ENCODE measurements at places on chromosomes 11 and 22. TPM values are rescaled to one million over a fixed set of nuclear protein-coding genes. Genes with fewer than 3 reads are reported as not detected.

- no peak for DNase-seq
Measured at GRCh38 chr22:49677495-49677889, 150.2 kb downstream of the BRD1 start.

GRCh38 chr22:42078469-42079318 is 806 bp upstream of the SMDT1 start:
- peak; percentile 49 for DNase-seq

GRCh38 chr11:113894421-113894996 is 10.1 kb upstream of the HTR3B start:
- no peak for DNase-seq

GRCh38 chr11:128026596-128026995 is 560.8 kb downstream of the ETS1 start:
- no peak for DNase-seq

DNA sequence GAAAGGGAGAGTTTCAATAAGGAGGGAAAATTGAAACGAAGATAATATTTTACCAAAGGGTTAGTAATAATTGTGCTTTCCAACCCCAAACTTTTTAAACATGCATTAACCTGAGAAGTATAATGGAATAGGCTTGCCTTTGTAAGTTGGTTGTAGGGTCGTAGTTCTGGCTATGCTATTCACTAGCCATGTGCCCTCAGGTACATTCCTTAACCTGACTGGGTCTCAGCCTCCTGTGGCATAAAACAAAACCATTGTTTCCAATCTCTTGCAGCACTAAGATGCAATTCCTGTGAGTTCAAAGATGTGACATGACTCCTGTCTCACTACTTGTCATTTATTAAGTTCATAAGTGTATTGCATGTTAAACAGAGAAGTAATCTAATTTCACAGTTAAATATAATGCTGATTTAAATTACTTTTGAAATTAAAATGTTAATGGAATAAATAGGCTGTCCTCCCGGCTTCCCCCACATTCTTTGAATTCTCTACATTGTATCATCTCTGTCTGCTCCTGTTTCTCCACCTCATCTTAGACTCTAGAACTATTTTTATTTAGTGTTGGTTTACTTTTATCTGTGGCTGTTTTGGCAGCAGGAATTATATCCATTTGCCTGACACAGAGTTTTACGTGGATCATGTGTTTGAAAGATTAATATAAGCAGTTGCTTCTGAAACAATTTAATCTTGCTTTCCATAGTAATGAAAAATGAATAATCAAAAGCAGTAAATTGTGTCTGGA is 216.3 kb downstream of the FAT3 start:
- no peak for DNase-seq

DNA sequence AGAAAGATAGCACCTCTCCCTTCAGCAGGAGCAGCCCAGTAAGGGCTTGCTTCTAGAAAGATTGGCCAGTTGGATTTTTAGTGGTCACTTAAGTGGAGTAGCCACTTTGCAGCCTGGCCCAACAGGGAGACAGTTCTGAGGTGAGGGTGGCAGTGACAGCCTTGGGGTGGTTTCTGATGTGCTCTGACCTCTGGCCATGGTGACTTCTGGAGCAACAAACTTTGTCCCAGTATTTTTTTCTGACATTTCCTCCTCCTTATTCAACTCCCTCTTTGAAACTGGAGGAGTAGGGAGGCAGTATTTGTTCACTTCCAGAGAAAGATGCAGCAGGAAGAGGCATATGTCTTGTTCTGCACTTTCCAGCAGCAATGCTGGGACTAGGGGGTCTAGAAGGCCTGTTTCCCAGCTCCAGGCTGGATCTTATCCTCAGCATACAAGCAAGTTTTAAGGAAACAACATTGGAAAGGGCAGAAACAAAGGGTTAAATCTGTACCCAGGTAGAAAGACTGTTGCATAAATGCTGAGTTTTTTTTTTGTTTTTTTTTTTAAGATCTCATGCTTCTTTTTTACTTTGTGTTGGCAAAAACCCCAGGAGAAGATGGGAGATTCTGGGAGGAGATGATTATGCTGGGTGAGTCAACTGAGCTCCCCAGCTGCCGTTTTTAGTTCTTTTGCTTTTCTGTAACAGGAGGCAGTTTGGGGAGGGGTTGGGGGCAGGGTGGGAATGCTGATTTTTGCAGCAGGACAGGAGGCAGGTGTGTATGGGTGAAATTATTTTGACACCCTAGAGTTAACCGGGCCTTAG is 37.2 kb downstream of the RCOR2 start:
- no peak for DNase-seq

GRCh38 chr11:47523490-47524225 is 29.3 kb downstream of the CELF1 start:
- peak; percentile 69 for DNase-seq

- DNase-seq: peak; percentile 14
Measured at GRCh38 chr11:13701506-13701905, 33.0 kb downstream of the FAR1 start.

- DNase-seq: no peak
Measured at GRCh38 chr11:57560146-57560545, 7.3 kb downstream of the UBE2L6 start.

Gene NCAPH2
- 80.3 TPM for total RNA-seq

- no peak for DNase-seq
Measured at GRCh38 chr11:32139896-32140520, 49.1 kb downstream of the RCN1 start.

Gene NEU3
- total RNA-seq: 6.5 TPM

Gene IGSF9B
- 0.74 TPM for total RNA-seq

DNA sequence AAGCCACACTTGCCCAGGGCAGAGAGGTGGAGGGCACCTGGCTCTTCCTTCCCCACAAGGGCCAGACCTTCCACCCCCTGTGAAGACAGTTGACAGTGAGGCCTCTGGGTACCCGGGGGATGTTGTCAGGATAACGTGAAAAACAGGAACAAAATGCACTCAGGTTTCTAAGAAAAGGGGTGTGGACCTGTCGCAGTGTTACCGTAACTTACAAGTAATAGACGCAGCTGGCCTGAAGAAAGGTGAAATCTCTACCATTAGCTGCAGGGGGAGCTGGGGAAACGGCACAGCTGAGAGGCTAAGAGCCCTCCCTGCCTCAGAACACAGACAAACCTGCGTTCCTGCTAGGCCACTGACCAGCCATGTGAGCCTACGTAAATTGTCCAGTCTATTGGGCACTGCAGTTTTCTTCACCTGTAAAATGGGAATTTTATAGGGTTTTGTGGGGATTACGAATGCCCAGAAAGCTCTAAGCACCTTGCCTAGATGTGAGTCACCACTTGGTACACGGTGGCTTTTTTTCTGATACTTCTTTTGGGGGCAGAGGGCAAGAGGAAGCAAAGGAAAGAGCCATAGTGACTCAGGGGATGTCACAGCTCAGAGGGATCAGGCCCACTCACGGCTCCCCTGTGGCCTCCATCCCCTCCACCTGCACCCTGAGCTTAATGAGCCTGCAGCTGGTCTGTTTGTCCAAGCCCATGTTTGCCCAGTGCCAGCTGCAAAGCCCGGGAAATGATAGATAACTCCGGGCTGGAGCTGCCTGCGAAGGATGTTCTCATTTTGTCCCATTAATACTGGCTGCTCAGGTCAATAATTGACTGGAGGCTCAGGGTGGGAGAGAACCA is 18.4 kb upstream of the CABP7 start:
- DNase-seq: peak; percentile 46

DNA sequence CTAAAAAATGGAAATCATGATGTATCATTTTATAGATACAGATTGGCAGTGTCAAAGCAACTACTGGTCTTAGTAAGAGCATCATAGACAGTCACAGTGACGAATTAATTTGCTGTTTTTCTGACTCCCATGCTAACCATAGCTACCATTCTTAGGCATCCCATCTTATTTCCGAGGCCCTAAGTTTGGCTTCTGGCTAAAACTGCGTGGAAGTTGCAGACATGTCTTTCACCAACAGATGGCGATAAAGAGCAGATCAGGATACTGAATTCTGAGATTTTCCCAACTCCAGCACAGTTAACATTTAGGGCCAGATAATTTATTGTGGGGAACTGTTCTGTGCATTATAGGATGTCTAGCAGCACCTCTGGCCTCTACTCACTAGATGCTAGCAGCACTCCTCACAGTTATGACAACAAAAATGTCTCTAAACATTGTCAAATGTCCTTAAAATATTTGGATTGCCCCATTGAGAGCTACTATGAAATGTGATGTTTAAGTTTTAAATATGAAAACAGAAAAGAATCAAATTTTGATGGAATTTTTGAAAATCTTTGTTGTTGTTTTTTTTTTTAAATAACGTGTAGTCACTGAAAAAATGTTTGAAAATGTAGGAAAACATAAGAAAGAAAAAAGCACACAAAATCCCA is 16.3 kb downstream of the OR2AG2 start:
- DNase-seq: peak; percentile 49

- no peak for DNase-seq
Measured at GRCh38 chr11:8584082-8584481, 9.9 kb downstream of the STK33 start.

Gene C22orf31
- total RNA-seq: not detected

Gene WNT11
- 21.6 TPM for total RNA-seq

DNA sequence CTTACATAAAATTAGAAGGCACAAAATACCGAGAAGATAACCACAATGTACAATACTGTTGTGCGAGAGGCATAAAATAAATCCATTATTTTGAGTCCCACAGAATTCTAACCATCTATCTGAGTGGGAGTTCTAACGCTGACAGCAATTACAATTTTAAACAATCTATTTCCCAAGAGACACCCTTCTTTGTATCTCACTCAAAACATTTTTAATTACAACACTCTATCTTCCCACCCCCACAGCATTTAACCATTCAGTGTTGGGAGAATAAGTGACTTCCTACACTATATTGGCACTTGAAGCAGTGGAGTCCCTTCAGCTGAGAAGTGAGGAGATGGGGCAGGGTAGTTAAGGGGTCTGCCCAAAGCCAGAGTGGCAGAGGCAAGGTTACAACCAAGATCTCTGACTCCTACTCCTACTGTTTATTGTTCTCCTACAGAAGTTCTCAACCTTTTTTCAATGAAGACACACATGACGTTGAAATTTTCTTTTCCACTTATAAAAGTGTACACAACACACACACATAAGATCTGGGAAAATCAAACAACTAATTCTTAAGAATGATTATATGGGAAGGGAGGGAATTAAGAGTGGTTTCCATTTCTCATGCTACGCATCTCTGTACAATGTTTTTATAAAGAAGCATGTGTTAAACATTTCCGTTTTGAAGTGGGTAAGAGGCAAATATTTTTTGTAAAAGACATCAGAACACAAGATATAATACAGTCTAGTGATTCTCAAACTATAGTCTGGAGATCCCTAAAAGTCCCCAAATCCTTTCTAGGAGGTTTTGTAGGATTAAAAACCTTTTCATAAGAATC is 10.9 kb downstream of the SLC25A17 start:
- no peak for DNase-seq

DNA sequence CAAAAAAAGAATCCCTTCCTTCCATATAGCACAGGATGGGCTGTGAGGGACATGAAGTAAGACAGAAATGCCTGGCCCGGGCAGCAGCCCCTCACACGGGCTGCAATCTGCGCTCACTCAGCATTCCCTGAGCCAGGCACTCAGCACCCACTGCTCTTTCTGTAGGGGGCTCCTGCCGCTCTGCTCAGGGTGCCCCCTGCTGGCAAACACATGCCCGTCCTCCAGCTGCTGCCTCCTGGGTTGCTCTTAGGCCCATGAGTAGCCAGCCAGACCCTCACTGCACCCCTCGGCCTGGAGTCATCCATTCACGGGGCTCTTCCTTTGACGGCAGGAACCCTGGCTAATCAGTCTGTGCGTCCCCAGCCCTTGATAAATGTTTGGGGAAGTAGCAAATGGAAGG is 6.9 kb downstream of the MCAT start:
- no peak for DNase-seq

- no peak for DNase-seq
Measured at GRCh38 chr11:74417860-74418508, 19.8 kb upstream of the PGM2L1 start.

DNA sequence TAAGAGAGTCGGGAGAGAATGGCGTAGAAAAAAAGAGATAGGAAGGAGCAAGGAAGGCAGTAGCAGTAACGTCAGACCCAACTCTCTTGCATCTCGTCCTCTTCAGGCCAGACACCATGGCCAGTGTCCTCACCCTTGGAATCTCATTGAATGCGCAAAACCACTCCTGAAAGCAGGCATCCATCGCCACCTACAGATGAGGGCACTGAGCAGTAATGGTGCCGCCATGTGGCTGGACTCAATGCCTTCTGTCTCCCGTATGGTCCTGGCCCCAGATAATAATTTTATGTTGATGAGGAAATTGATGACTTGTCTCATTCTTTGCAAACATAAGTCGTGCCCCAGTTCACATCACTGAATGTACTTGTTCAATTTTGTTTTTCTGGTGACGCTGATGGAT is 17.8 kb upstream of the ALX4 start:
- no peak for DNase-seq

- no peak for DNase-seq
Measured at GRCh38 chr11:69367211-69367964, 73.4 kb downstream of the MYEOV start.

DNA sequence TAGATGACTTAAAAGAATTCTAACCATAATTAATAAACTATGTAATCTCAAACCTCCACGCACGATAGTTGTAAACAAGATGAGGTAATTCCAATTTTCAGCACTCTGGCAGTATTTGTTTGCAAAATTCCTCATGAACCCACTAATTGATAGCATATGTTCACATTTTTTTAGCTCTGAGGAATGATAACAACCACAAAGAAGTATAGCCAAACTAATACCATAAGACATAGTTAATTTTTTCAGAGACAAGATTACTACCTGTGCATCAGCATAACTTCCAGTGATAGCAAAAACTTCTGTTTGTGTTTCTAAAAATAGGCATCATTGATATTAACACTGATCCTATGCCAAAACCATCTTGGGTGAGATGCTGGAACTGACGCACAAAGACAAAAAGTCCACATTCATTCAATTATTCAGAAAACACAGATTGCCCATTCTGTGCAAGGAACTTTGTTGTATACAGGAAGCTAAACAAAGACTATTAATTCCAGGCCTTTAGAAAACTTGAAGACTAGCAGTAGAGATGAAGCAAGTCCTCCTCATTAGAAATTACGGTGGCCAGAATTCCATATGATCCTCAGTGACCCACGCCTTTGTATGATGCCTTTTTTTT is 57.7 kb downstream of the PDGFD start:
- no peak for DNase-seq

- no peak for DNase-seq
Measured at GRCh38 chr11:86115542-86116385, 46.9 kb upstream of the PICALM start.

Gene ADAMTS15
- total RNA-seq: not detected

- DNase-seq: no peak
Measured at GRCh38 chr22:43398910-43399309, 12.9 kb upstream of the MPPED1 start.

DNA sequence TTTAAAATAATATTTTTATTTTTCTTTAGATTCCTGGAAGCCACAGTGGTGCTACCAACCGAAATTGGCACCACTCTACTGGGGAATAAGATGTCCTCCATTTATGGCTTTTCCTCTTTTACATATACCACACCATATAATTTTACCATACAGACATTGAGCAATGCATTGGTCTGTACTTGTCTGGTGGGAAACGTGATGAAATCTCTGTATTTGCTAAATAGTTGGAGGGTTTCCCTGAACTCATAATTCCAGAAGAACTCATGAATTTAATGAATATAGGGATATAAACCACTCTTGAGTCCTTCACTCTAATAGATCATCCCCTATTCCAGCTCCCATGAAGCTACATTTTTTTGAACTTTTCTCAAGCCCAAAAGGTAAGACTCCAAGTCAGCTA is 28.0 kb upstream of the MMP13 start:
- no peak for DNase-seq

Gene AGBL2
- not detected for total RNA-seq

GRCh38 chr11:122659676-122660554 is 4.4 kb downstream of the UBASH3B start:
- peak; percentile 58 for DNase-seq

- peak; percentile 47 for DNase-seq
Measured at GRCh38 chr22:33919391-33920196, 682 bp downstream of the LARGE1 start.

Gene BIRC3
- total RNA-seq: 0.07 TPM
